ENCODE measurements at places on chromosomes 3 and 15.

GRCh38 chr15:60091911-60092310 is 87.8 kb downstream of the FOXB1 start:
- DNase-seq, result no peak

DNA sequence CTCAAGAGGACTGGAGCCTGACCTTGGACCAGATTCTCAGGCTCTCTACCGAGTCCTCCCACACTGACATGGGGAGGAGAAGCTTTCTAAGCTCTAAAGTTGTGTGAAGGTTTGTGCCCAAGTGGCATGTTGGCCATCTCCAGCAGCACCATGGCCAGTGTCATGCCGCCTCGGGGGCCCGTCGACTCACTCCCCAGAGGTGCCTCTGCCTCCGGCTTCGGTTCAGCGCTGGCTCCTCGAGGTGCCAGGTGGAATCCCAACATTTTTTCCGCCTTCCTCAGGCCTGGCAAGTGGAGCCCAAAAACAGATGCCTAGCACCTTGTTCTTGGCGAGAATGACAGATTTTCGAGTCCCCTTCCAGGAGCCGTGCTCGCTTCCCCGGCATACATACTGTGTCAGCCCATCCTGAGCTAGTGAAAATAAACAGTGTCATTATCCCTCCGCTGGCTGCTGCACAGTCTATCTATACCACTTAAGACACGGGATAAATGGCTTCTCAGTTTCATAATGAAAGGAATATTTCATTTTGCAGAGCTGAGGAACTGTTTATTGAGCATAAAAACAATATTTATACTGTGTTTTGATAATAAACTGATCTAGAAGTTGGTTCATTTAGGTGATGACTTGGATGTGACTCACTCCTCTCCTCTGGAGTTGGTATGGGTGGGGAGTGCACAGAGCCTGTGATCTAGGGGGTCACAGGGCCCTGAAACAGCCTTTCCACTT is 328.5 kb upstream of the TLE3 start:
- DNase-seq, result no peak

DNA sequence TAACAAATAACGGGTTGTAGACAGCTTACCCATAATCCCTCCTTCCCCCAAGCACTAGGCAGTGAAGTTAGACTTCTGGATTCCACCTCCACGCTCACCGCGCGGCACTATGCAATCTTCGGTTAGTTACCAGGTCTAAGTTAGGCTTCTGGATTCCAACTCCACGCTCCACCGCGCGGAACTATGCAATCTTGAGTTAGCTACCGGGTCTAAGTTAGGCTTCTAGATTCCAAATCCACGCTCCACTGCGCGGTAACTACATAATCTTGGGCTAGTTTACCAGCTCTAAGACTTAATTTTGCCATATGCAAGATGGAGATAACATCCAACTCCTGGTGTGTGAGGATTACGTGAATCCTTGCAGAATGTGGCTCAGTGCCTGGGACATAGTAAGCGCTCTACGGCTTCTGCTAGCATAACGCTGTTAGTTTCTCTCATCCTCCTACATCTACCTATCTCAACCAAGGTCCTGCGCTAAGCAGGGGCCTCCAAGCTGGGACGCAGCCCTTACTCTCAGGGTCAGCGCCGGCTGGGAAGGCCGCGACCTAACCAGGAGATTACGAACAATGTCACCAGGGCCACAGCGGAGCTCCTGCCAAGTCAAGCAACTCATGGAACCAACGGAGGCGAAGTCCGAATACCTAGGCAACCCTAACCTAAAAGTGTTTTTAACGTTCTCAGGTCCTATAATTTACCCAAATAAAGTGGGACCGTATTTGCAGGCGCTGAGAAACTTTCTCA is 497 bp upstream of the RPLP1 start:
- DNase-seq, result no peak

- DNase-seq, result no peak
Measured at GRCh38 chr15:53841651-53842050, 82.2 kb upstream of the WDR72 start.

- no peak for DNase-seq
Measured at GRCh38 chr15:62403164-62403809, 238.2 kb upstream of the C2CD4B start.

Measured in stimulated activated CD4-positive, alpha-beta T cell treated with anti-CD3 and anti-CD28 coated beads, Interleukin-1b, Interleukin-23, amount 100 ng/mL, for 24 hours (primary cell).